ENCODE measurements at places on chromosomes 5 and 9.

DNA sequence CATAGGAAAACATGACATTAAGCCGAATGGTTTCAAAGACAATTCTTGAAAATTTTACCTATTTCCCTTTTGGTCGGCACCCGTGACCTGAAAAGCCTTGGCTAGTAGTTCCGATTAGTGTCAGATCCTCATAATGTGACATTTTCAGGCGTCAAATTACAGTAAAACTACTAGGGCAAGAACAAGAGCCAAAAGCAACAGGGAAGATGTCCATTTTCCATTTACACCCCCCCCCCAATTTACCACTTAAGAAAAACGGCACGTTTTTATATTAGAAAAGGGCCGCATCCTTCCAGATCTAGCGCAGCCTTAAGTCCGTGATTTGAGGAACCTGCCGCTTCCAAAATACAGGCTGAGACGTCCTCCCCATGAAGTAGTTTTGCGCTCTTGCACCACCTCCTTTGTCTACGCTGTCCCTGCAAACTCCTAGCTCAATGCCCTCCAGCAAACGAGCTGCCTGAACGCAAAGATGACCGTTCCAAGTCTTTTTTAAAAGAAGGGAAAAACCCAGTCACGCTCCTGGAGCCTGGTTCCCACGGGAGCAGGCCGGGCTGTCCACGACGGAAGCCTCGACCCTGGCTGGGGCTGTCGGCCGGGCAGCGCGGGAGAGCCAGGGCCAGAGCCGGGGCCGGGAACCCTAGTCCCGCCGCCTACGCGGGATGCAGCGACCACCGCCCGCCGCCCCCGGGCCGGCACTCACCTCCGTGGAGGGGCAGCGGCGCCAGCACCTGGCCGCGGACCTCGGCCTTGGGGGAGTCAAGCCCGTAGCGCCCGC is 616 bp downstream of the RNF130 start:
- DNase-seq, result peak; percentile 73

GRCh38 chr5:34045996-34046395 is 3.0 kb upstream of the C1QTNF3 start:
- peak; percentile 39 for DNase-seq

DNA sequence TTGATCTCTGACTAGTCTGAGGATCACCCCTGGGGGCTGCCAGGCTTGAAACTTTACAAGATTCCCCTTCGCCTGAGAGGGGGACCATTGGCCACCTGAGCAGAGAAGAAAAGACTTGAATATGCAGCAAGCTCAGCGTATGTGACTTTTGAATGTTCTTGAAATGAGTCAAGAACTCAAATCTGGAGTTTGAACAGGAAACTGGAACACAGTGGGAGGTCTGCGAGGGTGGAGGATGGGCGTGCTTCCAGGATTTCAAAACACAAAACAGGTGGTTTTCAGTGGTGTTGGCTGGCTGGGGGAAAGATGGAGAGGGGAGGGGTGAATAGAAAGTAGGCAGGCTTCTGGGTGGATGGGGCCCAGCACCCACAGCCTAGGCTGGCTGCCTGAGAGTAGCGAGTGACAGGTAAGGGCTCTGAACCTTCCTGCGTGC is 40.6 kb downstream of the TMEM174 start:
- peak; percentile 67 for DNase-seq

- DNase-seq, result no peak
Observed at GRCh38 chr5:168097876-168098653, 193.4 kb upstream of the WWC1 start.

- DNase-seq, result peak; percentile 5
Observed at GRCh38 chr5:3854188-3854821, 258.7 kb downstream of the IRX1 start.

DNA sequence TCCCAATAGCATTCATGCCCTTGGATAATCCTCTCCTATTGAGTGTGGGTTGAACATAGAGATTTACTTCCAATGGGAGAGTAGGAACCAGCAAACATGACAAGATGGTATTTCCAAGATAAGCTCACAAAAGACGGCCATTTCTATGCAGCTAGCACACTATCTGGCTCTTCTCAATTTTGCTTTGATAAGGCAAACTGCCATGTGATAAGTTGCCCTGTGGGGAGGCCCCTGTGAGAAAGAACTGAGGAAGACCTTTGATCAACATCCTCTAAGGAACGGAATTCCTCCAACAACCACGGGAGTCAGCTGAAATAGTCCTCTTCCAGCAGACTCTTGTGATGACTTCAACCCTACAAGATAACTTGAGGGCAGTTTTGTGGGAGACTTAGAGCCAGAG is 211.9 kb upstream of the TRPM3 start:
- no peak for DNase-seq

GRCh38 chr5:131322926-131323325 is 59.1 kb downstream of the CDC42SE2 start:
- no peak for DNase-seq

GRCh38 chr9:116411506-116411905 is 257.9 kb downstream of the PAPPA start:
- DNase-seq, result no peak
